ENCODE measurements at places on chromosomes 11 and 22. TPM values are rescaled to one million over a fixed set of nuclear protein-coding genes. Genes with fewer than 3 reads are reported as not detected.
A peak's percentile ranks its signal among the peaks of the same experiment; 100 is the strongest.

GRCh38 chr11:47915374-47915773 lies 65.0 kb upstream of the PTPRJ start:
- DNase-seq, result no peak

GRCh38 chr22:43447380-43447779 lies 35.6 kb downstream of the MPPED1 start:
- no peak for DNase-seq

DNA sequence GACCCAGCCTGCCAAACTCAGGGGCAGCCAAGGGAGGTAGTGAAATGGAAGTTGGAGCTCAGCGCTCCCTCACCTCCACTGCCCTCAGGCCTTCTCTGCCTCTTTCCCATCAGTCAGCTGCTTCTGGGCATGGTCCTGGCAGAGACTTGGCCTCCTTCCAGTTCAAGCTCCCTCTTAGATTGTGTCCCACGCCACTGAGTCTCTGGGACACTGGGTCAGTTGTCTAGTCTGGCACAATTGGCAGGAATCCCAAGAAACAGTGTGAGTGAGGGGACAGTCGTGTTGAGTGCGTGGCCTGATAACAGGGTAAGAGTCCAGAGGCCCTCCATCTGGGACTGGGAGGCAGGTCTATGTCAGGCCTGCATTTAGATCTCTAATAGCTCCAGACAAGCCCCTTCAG lies 7.1 kb upstream of the SLC35E4 start:
- no peak for DNase-seq

DNA sequence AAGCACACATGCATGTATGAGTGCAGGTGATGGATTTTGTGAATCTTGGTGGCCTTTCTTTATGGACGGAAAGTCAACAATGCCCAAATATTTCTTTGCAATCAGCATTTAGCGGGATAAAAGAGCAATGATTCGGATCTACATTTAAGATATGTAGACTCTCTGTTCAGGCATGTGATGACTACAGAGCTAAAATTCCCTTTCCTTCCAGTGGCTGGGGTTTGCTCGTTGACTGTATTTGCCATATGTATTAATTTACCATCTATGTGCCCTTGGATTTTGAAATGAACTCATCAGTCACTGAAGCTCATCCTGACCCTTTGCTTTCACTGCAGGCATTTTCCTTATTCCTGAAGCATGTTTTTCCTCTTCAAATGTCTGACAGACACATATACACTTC lies 13.6 kb downstream of the BLID start:
- DNase-seq, result no peak

- DNase-seq, result peak; percentile 45
Measured at GRCh38 chr11:20596205-20597153, 2.9 kb upstream of the SLC6A5 start.

GRCh38 chr11:124841201-124841600 lies 24.0 kb upstream of the ROBO3 start:
- DNase-seq, result no peak

- DNase-seq, result no peak
Measured at GRCh38 chr11:68211546-68211945, 1.6 kb downstream of the KMT5B start.

DNA sequence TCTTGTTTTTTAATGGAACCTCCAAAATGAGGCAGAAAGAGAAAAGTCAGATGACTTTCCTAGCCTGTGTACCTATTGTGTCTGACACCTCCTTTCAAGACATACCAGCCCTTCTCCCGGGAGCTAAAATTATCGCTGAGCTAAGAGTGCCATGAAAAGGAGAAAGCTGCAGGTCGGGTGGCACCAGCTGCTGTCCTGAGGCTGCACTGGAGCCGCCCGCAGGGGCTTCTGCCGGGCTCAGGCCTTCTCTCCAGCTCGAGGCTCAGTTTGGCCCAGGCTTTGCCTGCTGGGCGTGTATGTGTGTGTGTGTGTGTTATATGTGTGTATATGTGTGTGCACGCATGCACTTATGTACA lies 27.7 kb upstream of the RAB1B start:
- DNase-seq, result no peak

GRCh38 chr22:20887375-20887774 lies 28.6 kb downstream of the SNAP29 start:
- no peak for DNase-seq

DNA sequence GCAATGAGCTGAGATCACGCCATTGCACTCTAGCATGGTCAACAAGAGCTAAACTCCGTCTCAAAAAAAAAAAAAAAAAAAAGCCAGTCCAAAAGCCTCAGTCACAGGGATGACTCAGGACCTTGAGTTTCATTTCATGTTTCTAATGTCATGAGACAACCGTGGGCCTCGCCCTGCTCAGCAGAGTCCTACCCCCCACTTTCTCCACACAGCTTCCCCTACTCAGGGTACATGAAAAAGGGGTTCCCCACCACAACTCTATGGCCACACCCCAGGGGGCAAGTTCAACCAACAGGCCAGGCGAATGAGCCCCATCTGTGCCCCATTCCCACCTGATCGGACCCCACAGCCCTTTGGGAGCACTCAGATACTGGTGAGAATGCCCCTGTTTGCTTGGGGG lies 24.3 kb upstream of the ADA2 start:
- no peak for DNase-seq

GRCh38 chr11:133809569-133810491 lies 35.5 kb downstream of the SPATA19 start:
- no peak for DNase-seq

- DNase-seq, result no peak
Measured at GRCh38 chr11:9604134-9604533, 30.7 kb downstream of the WEE1 start.

- no peak for DNase-seq
Measured at GRCh38 chr22:19824926-19825339, 29.7 kb downstream of the GNB1L start.

DNA sequence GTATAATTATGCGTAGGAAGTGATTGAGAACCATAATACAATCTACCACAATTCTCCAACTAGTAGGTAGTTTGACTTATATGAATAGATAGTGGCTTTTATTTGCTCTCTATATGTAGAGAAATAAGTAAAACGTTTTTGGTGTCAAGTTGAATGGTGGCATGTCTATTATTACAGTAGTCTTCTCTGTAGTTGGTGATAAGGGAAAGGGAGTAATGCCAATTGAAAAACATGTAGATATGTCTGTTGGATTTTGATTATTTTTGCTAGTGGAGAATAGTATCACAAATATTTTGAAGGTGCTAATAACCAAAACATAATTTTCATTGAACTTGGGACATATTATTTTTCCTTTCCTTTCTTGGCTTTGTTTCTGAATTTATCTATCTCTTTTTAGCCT lies 17.5 kb downstream of the FBXO7 start:
- DNase-seq, result no peak

DNA sequence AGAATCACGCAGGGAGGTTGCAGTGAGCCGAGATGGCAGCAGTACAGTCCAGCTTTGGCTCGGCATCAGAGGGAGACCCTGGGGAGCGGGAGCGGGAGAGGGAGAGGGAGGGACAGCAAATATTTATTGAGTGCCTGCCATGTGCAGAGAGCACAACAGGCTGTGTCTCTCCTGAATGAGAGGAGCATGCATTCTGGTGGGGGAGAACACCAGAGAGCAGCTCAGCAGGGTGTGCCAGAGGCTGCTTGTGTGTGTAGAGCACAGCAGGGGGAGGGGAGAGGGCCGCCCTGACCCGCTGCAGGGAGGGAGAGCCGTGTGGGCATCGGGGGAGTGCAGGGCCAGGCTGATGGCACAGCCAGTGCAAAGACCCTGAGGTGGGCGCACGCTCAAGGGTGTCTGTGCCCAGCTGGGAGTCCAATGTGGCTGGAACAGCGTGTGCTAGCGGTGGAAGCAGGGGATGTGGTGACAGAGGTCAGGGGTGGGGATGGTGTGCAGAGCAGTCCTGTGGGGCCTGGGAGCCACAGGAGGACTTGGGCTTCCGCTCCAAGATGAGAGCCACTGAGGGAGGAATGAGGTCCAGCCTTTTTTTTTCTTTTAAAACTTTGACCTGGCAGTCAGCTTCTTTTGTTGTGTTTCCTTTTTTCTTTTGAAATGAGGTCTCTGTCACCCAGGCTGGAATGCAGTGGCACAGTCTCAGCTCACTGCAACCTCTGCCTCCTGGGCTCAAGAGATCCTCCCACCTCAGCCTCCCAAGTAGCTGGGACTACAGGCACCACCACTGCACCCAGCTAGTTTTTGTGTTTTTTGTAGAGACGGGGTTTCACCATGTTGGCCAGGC lies 12.0 kb downstream of the PPIL2 start:
- no peak for DNase-seq

DNA sequence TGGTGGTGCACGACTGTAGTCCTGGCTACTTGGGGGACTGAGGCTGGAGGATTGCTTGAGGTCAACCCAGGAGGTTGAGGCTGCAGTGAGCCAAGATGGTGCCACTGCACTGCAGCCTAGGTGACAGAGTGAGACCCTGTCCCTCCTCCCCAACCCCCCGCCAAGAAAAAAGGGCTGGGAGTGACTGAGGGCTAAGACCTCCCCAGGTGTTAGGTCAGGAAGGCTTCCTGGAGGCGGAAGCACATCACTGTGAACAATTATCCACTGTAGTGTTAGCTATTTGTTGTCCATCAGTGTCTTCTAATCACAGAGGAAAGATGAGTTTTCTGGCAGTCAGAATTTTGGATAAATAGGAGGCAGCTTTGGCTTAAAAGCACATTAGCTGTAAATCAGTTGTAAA lies 8.8 kb downstream of the YDJC start:
- no peak for DNase-seq

DNA sequence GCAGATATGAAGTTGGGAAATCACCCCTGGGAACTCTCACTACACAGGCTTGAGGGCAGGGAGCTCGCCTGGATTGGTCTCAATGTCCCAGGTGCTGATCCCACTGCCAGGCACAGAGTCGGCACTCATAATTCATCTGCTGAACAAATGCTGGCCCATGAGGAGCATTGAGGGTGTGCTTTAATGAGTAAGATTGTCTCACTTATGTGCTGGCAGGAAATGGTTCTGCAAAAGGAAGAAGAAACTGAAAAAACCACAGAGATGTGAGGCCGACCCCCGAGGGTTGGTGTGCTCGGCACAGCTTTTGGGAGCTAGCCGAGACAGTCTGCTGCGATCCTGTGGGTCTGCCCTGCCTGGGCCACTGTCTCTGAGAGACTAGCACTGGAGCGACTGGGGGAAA lies 9.4 kb downstream of the PLAAT2 start:
- no peak for DNase-seq

- DNase-seq, result no peak
Measured at GRCh38 chr22:36197065-36197440, 4.6 kb downstream of the APOL4 start.

DNA sequence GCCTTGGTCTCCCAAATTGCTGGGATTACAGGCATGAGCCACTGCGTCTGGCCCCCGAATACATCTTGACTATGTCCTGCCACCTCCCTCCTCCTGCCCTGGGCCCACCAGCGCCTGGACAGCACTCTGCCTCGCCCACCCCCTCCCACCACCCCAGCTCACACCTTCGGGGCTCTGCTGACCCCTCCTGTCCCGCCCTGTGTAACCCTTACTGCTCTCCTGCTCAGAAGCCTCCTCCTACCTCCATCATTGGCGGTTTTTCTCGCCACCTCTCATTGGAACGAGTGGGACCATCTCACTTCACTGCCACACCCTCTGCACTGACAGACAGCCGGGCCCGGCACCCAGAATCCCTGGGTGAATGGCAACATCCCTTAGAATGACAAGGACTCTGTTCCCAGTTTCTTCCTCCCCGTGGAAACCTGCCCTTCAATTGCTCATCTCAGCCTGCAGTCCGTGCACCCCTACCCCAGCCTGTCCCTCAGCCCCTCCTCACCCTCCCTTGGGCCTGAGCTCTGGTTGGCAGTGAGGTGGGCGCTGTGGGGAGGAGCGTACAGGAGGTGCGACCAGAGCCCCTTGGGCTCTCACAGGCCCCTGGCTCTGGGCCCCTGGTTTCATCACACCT lies 32.2 kb downstream of the LRRC74B start:
- no peak for DNase-seq

- no peak for DNase-seq
Measured at GRCh38 chr11:130918081-130918480, 1.8 kb upstream of the SNX19 start.

DNA sequence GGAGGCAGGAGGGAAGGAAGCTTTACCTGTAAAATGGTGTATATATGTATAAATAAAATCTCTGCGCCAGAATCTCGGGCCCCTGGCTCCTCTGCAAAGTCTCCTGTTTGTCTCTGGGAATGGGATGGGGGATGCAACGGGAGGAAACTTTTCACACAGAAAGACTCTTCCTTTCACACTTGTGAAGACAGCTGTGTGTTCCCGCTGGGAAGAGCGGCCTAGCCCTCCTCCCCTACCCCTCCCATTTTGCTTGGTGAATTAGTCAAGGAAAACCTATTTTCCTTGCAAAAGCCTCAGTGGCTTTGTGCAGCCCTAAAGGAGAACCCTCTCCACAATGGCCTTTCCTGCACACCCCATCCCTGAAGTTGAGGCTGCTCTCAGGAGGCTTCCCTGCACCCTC lies 9.4 kb upstream of the IGF2 start:
- DNase-seq, result no peak

DNA sequence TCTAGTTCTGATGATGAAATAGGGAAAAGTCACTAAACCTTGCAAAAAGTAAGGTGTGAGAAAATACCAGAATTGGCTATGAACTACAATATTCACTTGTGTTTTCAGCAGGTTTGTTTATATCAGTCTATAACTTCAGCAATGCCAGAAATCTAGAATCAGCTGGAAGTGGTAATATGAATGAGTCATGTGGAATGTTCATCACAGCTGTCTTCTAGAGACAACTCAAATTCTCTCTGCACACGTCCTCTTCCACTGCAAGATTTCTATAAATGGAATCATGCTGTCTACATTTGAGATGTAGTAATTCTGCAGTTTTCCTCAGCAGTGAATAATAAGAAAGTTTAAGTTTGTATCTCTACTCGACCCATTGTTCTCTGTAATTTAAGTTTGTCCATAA lies 89.9 kb downstream of the OR4A15 start:
- no peak for DNase-seq

ZNF215 gene
- total RNA-seq, result 7.0 TPM

OR52J3 gene
- total RNA-seq, result not detected

MS4A6A gene
- not detected for total RNA-seq

MMP10 gene
- total RNA-seq, result not detected

CCDC73 gene
- not detected for total RNA-seq

ANGPTL5 gene
- total RNA-seq, result not detected

SPI1 gene
- total RNA-seq, result not detected

LRP4 gene
- 25.0 TPM for total RNA-seq

XKR3 gene
- not detected for total RNA-seq

EFCAB6 gene
- total RNA-seq, result 0.96 TPM

DDI1 gene
- not detected for total RNA-seq

MIAT gene
- total RNA-seq, result 1,100 TPM

KRTAP5-7 gene
- not detected for total RNA-seq

FAM83F gene
- 1.1 TPM for total RNA-seq

BRMS1 gene
- total RNA-seq, result 44.0 TPM

KCNJ11 gene
- 1.2 TPM for total RNA-seq
